ENCODE measurements at places on chromosomes 1 and 21.

DNA sequence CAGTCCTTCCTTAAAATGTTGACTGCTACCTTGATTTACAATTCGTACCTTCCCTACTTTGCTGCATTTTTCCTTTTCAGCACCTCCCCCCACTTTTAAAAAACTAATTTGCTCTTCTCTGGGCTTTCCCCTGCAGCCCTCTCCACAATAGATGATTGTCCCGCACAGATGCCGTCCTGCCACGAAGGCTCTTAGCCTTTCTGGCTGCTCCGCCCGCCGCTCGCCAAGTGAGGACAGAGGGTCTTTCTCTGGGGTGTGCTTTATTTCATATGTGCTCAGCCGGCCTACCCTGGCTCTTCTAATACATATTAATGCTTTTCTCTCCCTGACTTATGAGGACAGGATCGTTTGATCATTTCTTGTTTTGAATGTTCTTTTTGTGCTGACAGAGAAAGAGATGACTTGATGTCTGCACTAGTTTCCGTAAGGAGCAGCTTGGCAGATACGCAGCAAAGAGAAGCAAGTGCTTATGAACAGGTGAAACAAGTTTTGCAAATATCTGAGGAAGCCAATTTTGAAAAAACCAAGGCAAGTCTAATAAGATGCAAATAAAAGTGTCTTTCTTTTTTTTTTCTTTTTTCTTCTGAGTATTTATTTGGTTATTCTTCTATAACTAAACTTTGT lies 60.6 kb downstream of the SDCCAG8 start:
- DNase-seq, result peak; percentile 59

- DNase-seq, result no peak
Measured at GRCh38 chr1:230254265-230254664, 171.9 kb downstream of the PGBD5 start.

DNA sequence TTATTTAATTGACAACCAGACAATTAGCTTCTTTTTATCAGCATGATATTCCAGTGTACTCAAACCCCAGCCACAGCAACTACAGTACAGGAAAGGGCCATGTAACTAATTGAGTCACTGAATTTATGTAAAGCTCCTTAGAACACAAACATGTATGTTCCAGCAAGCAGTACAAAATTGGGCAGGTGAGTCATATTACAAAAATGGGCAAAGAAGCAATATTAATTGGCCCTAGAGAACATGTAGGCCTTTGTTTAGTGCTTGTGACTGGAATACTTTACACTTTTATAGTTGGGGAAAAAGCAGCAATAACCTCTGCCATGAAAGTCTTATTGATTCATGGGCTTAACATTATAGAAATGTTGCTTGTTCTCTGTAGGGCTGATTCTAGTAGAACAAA lies 31.8 kb downstream of the CLEC20A start:
- no peak for DNase-seq

DNA sequence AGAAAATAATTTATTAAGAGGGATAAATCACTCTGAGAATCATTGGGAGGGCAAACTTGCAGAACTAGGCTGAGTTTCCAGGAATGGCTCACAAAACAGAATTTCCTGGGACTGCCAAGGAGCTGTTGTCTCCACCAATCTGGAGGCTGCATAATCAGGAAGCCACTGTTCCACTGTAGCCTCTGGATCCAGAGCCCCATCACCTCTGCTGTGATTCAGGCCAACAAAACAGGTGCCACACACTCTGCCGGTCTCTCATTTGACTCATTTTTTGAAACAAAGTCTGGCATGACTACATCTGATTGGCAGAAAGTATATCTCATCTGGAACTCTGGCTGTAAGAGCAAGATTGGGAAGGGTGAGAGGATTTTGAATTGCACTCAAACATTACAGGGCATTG lies 178.9 kb upstream of the C1orf105 start:
- DNase-seq, result no peak

DNA sequence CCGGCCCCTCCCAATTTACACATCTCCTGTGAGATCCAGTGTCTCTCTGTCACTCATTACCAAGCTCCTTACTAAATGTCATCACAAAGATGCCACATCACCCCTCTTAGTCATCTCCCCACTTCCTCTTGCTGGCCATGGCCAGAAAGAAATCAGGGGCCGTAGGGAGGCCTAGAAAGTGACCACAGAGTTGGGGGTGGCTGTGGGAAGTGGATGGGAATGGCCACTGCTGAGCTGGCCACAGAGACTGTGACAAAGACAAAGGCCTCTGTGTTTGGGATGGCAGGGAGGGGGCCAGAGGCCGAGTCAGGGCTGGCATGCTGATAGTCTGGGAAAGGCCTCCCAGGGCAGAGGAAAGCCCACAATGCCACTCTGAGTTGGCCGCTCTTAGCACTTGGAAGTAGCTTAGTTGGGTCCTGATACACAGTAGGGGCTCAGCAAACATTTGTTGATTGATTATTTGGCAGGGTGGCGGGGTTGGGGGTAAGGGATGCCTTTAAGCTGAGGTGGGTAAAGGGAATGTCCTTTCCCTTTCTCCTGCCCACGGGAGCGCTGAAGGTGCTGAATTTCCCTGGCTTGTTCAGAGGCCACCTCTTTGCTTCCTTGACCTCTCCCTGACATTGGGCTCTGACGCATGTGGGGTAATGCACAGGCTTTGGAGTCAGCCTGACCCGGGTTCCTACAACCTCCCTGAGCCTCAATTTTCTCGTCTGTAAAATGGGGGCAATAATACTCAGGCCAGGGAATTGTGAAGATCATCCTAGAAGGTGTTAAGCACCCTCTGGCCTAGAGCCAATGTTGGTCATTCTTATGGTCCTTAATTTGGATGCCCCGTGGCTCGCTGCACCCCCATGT lies 13.2 kb downstream of the NAV1 start:
- DNase-seq, result no peak
